ENCODE measurements at places on chromosomes 4 and X. TPM values are rescaled to one million over a fixed set of nuclear protein-coding genes. Genes with fewer than 3 reads are reported as not detected.

The SLC16A2 gene
- total RNA-seq, result not detected

The CLTRN gene
- 0.18 TPM for total RNA-seq

The ZCCHC12 gene
- total RNA-seq, result not detected

The FRG2 gene
- total RNA-seq, result not detected

The GPR119 gene
- not detected for total RNA-seq

The NAP1L2 gene
- not detected for total RNA-seq

The NAT8L gene
- total RNA-seq, result not detected

The AR gene
- 0.25 TPM for total RNA-seq

The MAML3 gene
- 20.8 TPM for total RNA-seq

The HSFX1 gene
- total RNA-seq, result not detected

- DNase-seq, result no peak
- no peaks in the 10 kb centered on the region for H3K27me3 ChIP-seq
- H3K36me3 ChIP-seq, result no peaks in the 10 kb centered on the region
- H3K4me1 ChIP-seq, result no peaks in the 10 kb centered on the region
- H3K27ac ChIP-seq, result no peak overlapping the region
- no peak overlapping the region for H3K4me3 ChIP-seq
Observed at GRCh38 chrX:43693602-43694406, 37.7 kb downstream of the MAOA start.

DNA sequence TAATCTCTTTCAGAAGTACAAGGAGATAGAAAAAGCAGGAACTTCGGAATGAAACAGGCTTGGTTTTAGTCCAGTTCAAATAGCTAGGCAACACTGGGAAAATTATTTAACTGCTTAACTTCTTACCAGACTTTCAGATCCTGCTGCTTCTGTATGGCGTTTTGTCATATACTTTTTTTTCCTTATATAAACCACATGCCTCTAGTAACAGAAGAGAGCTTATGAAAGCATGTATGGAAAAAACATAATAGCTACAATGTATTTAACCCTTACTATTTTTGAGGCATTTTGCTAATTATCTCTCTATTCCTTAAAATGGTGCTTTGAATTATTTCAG lies 439.6 kb downstream of the INPP4B start:
- no peak overlapping the region for H3K4me3 ChIP-seq
- H3K27ac ChIP-seq, result no peak overlapping the region
- H3K4me1 ChIP-seq, result peaks cover 3% of the 10 kb centered on the region
- no peaks in the 10 kb centered on the region for H3K36me3 ChIP-seq
- DNase-seq, result no peak

GRCh38 chrX:130878350-130879341 lies 24.4 kb downstream of the ENOX2 start:
- no peak overlapping the region for H3K27ac ChIP-seq
- no peak for DNase-seq
- no peaks in the 10 kb centered on the region for H3K4me1 ChIP-seq
- no peak overlapping the region for H3K4me3 ChIP-seq
- no peaks in the 10 kb centered on the region for H3K27me3 ChIP-seq

DNA sequence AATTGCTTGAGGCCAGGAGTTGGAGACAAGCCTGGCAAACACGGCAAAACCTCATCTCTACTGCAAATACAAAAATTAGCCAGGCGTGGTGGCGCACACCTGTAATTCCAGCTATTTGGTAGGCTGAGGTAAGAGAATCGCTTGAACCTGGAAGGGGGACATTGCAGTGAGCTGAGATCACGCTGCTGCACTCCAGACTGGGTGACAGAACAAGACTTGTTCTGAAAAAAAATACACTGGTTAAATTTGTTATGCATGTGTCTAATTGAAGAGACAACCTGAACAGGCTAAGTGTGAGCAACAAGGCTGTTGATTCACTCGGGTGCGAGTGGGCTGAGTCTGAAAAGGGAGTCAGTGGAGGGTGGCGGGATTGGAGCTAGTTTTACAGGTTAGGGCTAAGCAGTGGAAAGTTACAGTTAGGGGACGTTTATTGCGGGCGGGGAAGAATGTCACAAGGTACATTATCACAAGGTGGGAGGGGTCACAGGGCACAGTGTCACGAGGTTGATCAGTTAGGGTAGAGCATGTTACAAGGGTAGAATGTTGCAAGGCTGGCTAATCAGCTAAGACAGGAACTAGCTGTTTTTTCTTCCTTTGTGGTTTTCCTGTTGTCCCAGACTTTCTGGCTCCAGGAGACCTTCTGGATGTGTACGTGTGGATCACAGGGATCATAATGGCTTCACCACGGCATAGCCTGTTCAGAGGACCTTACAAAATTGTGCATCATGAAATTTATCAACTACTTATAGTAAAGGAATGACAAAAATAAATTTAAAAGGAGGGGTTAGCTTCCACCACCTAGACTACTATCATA lies 115.8 kb downstream of the NAA11 start:
- no peaks in the 10 kb centered on the region for H3K4me1 ChIP-seq
- H3K27me3 ChIP-seq, result no peaks in the 10 kb centered on the region
- no peak overlapping the region for H3K4me3 ChIP-seq
- H3K36me3 ChIP-seq, result no peaks in the 10 kb centered on the region
- no peak overlapping the region for H3K27ac ChIP-seq

DNA sequence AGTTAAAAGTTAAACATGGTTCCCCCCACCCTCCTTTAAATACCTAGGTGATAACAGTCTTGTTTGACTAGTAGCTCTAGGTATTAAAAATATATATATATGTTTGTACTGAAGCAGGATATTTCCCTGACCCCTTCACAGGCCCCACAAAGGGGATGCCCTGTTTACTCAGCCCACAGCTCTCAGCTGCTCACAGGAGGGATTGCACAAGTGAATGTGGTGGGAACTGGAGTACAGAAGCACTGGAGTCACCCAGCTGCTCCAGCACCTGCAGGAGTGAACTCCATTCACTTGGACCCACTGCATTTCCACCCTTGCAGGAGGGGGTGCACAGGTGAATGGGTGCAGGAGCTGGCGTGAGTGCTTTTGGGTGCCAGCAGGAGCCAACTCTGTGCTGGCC lies 99.3 kb upstream of the TLR3 start:
- no peaks in the 10 kb centered on the region for H3K36me3 ChIP-seq
- no peak overlapping the region for H3K27ac ChIP-seq
- H3K4me1 ChIP-seq, result no peaks in the 10 kb centered on the region
- DNase-seq, result no peak

GRCh38 chrX:84047339-84047738 lies 140.7 kb downstream of the RPS6KA6 start:
- H3K36me3 ChIP-seq, result no peaks in the 10 kb centered on the region
- H3K4me1 ChIP-seq, result no peaks in the 10 kb centered on the region
- no peak overlapping the region for H3K4me3 ChIP-seq
- H3K27me3 ChIP-seq, result no peaks in the 10 kb centered on the region
- DNase-seq, result no peak

GRCh38 chr4:145779319-145779801 lies 99.4 kb downstream of the C4orf51 start:
- no peaks in the 10 kb centered on the region for H3K27me3 ChIP-seq
- H3K4me1 ChIP-seq, result no peaks in the 10 kb centered on the region
- no peak overlapping the region for H3K4me3 ChIP-seq
- H3K36me3 ChIP-seq, result peaks cover under 1% of the 10 kb centered on the region
- DNase-seq, result no peak

- no peaks in the 10 kb centered on the region for H3K4me1 ChIP-seq
- H3K27ac ChIP-seq, result no peak overlapping the region
- no peak for DNase-seq
- no peak overlapping the region for H3K4me3 ChIP-seq
- H3K36me3 ChIP-seq, result no peaks in the 10 kb centered on the region
Observed at GRCh38 chr4:99390055-99390454, 37.5 kb upstream of the ADH1C start.

DNA sequence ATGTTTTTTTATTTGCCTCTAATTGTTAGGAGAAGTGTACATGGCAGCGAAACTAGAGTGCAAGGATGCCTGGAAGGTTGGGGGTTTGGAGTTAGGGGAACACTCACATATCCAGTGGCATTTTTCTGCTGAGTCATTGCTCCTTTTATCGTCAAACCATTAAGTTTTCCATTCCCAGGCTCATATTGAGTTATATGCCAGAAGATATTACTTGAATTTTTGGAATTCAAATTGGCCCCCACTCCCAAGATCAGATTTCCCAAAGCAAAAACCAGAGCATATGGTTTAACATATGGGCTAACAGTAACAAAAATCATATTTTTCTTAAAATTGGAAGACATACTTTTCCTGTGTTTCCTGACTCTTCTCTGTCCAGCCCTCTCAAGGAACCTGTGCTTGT lies 152.7 kb downstream of the FSTL5 start:
- no peaks in the 10 kb centered on the region for H3K36me3 ChIP-seq
- no peaks in the 10 kb centered on the region for H3K4me1 ChIP-seq
- no peak overlapping the region for H3K27ac ChIP-seq
- H3K4me3 ChIP-seq, result no peak overlapping the region
- no peak for DNase-seq

GRCh38 chr4:110046588-110047049 lies 133.9 kb downstream of the EGF start:
- no peak overlapping the region for H3K27ac ChIP-seq
- H3K27me3 ChIP-seq, result no peaks in the 10 kb centered on the region
- no peaks in the 10 kb centered on the region for H3K4me1 ChIP-seq
- peaks cover 19% of the 10 kb centered on the region for H3K36me3 ChIP-seq
- DNase-seq, result no peak
- H3K4me3 ChIP-seq, result no peak overlapping the region

DNA sequence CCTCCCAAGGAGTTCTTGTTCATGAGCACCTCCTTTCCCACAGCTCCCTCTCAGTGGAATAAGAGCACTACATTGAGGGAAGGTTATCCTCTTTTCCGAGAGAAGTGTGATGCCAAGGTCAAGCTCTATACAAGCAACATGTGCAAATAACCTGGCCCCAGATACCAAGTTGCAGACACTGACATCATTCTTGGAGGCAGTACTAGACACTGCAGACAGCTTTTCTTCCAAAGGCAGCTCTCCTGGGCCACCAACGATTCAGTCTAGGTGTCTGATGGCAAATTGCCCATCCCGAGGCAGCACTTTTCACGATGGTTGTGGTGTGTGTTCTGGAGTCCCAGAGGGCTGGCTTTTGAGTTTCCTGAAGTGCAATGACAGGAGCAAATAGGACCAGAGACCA lies 384.9 kb downstream of the TLL1 start:
- no peak overlapping the region for H3K27ac ChIP-seq
- H3K36me3 ChIP-seq, result no peaks in the 10 kb centered on the region
- H3K4me1 ChIP-seq, result no peaks in the 10 kb centered on the region
- no peak for DNase-seq

DNA sequence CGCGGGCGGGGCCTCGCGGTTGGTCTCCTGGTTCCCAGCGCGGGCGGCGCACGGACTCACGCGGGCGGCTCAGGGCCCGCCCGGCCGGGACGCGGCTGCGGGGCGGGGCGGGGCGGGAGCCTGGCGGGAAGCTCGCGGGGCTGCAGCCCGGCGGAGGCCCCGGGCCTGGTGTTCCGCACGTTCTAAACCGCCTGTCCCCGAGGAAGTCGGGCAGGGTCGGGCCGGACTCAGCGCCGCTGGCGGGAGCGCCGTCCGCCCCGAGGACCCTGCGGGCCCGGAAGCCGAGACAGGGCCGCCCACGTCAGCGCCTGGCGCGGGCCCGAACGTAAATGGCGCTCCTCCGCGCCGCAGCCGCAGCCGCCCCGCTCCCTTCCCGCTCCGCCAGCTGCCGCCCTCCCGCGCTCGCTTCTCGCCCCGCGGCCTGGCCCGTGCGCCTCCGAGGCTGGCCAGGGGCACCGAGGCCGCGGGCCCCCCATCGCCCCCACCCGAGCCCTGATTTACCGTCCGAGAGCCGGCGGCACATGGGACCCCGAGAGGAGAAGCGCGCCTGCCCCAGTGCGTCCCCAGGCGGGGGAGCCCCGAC lies 309 bp upstream of the CTBP1 start:
- H3K27ac ChIP-seq, result peak overlapping the region; percentile 59
- H3K4me1 ChIP-seq, result peaks cover 24% of the 10 kb centered on the region
- peak overlapping the region; percentile 71 for H3K4me3 ChIP-seq

GRCh38 chr4:76504613-76505465 lies 69.8 kb downstream of the SHROOM3 start:
- H3K27me3 ChIP-seq, result no peaks in the 10 kb centered on the region
- peak; percentile 66 for DNase-seq
- H3K27ac ChIP-seq, result no peak overlapping the region
- H3K36me3 ChIP-seq, result no peaks in the 10 kb centered on the region
- H3K4me1 ChIP-seq, result no peaks in the 10 kb centered on the region

DNA sequence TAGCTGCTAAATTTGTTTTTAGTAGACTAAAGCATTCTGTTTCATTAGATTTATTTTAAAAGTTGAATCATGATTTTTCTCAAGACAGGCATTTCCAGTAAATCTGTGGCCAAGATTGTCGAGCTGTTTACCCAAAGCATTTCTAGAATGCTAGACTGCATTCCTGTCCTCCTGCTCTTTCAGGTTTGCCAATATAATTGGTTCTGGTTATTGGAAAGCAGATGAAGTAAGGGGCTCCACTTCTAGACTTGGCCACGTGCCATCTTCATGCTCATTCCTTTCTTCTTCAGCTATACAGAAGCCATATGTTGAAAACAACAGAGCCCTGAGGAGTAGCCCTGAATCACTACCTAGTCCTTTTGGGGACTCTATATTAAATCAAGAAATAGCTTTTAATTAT lies 62.5 kb downstream of the PGRMC2 start:
- no peak overlapping the region for H3K27ac ChIP-seq
- no peaks in the 10 kb centered on the region for H3K27me3 ChIP-seq
- no peaks in the 10 kb centered on the region for H3K4me1 ChIP-seq
- peaks cover 7% of the 10 kb centered on the region for H3K36me3 ChIP-seq
- no peak for DNase-seq

All from Karpas-422 (cell line).